ENCODE measurements at places on chromosomes 3 and 15. TPM values are rescaled to one million over a fixed set of nuclear protein-coding genes. Genes with fewer than 3 reads are reported as not detected.

GATA2 gene
- total RNA-seq = 23.5 TPM

DNA sequence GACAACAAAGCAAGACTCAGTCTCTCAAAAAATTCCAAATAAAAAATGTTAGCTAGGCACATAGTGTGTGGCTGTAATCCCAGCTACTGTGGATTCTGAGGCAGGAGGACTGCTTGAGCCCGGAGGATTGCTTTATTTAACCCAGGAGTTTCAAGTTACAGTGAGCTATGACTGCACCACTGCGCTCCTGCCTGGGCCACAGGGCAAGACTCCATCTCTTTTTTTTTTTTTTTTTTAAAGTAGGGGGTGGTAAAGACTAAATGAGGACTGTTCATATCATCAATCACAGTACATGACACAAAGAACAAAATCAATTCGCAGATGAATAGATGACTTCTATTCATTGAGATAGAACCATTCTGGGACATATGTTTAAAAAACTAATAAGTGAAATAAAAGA, 48.1 kb downstream of the ACAP2 start:
- no peak for DNase-seq

CADM2 gene
- 60.8 TPM for total RNA-seq

GRCh38 chr3:72185549-72186399, 400.8 kb upstream of the PROK2 start:
- no peak for DNase-seq

DNA sequence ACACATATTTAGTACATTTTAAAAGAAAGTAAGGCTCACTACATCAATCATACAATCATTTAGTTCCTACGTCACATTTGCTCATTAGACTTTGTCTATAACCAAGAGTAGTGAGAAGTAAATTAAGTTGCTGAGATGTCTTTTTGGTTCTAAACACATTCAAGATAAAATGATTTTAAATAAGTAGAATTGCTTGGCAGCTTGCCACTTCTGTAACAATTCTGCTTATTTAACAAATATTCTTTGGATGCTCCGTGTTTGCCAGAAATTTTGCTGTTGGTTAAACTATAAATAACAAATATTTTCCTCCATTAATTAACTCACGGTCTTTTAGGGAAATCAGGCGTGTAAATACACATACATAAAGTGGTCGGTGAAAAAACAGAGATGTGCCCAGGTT, 18.3 kb downstream of the SUCNR1 start:
- DNase-seq = no peak

DNA sequence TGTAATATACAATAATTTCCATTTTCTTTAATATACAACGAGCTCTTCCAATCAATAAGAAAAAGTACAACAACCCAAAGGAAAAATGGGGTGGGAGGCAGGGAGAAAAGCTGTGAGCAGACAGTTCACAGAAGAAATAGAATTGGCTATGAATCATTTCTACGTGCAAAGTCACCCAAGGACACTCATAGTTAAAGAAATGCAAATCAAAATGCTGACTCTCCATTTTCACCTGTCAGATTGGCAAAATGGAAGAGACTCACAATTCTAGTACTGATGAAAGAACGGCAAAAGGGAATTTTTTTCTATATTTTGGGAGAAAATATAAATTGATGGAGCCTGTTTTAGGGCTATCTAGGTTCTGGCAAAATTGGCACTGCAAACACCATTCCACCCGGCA, 116.3 kb upstream of the MEF2A start:
- no peak for DNase-seq

DNA sequence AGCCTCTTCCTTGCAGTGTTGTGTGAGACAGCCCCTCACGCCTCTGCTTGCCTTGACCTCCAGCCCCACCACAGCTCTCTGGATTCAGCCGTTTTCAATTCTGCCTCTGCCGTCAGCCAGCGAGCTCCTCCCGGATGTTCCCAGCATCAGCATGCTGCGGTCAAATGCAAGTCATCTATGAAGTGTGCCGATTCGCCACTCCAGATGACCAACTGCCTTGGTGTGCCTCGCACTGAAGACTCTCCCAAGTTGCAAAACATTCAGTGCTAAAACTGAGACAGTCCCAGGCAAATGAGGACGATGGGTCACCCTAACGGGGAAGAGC, 30.6 kb upstream of the RASA2 start:
- no peak for DNase-seq

KAT2B gene
- 69.9 TPM for total RNA-seq

GOLGA8M gene
- total RNA-seq = 16.0 TPM

- no peak for DNase-seq
Measured at GRCh38 chr3:32843510-32844321, 25.9 kb downstream of the TRIM71 start.

OCA2 gene
- 0.98 TPM for total RNA-seq

DNA sequence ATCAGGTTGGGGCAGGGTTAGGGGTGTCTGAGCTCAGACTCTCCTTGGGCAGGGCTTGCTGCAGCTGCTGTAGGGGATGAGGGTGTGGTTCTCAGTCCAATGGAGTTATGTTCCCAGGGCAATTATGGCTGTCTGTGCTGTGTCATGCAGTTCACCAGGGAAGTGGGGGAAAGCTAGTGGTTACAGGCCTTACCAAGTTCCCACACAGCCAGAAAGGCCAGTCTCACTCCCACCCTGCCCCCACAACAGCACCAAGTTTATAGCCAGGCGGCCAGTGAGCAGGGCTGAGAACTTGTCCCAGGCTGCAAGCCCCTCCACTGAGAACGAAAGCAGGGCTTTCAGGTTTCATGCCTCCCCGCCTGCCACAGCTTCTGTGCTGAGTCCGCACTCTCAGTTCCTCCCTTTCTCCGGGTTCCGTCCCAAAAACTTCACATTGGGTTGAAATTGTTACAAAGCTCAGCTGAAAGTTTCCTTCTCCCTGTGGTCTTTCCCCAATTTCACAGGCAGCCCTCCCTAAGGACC, 19.6 kb upstream of the CPOX start:
- peak; percentile 56 for DNase-seq

CCK gene
- not detected for total RNA-seq

DNA sequence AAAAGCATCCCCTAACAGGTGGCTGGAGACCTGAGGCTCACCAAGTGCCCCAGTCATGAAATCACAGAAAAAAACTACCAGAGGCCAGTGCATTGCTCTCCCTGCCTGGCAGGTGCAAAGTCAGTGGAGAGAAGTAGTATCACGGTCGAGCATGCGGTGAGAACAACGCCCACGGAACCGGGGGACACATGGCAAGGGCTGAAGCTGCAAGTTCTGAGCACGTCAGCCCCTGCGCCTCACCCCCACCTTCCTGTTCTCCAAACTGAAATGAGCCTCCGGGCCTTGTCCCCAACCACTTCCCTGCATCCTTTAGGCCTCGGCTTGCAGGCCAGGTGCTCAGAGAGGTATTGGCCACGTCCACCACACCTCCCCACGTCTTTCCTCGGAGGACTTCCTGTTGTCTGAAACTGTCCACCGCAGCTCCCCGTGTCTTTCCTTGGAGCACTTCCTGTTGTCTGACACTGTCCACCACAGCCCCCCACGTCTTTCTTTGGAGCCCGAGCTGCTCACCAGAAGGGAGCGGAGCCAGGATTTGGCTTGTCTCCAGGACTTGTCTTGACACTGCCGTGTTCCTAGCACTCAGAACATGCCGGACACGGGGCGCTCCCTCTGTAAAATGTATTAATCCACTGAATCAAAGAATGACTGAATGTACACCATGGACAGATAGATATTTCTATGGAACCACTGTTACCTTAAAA, 43.9 kb downstream of the NSMCE3 start:
- no peak for DNase-seq

DNA sequence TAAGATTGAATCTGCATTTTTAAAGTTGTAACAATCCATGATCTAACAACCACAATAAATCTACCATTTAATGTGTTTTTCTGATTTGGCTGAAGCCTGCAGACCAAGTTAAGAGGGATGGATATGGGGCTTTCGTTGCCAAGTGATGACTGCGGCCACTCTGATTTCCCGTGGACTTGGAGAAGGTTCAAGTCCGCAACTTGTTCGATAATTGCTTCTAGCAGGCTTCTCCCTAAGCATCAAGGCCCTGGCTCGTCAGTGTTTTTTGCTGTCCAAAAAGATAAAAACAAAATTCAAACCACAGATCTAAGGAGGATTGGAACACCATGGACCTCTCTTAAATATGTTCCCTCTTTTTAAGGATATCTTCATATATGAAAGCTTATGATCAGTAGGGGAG, 256.6 kb downstream of the CNTN3 start:
- no peak for DNase-seq

RAB7A gene
- 233 TPM for total RNA-seq

TRH gene
- not detected for total RNA-seq

NRG4 gene
- total RNA-seq = 0.27 TPM

DNA sequence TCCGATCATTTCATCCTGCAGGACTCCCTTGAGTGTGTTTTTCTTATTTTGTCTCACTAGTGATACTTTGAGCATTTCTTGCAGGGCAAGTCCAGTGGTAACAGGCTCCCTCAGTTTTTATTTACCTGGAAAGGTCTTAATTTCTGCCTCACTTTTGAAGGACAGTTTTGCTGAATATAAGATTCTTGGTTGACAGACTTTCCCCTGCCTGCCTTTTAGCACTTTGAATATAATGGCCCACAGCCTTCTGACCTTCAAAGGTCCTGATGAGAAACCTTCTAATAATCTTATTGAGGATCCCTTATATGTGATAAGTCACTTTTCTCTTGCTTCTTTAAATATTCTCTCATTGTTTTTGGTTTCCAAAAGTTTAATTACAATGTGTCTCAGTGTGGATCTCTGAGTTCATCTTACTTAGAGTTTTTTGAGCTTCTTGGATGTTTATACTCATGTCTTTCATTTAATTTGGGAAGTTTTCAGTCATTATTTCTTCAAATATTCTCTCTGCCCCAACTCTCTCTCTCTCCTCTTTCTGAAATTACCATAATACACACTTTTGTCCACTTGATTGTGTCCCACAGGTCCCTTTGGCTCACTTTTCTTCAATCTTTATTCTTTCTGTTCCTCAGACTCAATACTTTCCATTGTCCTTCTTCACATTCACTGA, 36.3 kb upstream of the ARIH1 start:
- DNase-seq = no peak

DNA sequence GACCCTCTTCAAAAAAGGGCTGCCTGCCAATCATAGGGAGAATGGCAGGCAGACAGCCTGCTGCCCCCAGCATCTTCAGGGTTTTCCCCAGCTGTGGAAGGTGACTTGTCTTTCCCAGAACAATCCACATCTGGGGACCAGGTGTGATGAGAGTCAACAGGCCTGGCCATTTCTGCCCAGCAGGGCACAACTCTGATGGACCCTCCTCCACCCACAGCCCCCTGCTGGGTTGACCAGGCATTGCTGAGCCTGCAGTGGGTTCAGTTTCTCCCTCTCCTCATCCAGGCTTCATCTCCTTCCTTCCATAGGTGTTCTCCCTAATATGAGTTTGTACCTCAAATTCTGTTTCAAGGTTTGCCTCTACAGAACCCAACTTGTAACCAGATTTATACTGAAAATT, 111.0 kb downstream of the MINAR1 start:
- no peak for DNase-seq

ZNF860 gene
- 0.89 TPM for total RNA-seq

DNA sequence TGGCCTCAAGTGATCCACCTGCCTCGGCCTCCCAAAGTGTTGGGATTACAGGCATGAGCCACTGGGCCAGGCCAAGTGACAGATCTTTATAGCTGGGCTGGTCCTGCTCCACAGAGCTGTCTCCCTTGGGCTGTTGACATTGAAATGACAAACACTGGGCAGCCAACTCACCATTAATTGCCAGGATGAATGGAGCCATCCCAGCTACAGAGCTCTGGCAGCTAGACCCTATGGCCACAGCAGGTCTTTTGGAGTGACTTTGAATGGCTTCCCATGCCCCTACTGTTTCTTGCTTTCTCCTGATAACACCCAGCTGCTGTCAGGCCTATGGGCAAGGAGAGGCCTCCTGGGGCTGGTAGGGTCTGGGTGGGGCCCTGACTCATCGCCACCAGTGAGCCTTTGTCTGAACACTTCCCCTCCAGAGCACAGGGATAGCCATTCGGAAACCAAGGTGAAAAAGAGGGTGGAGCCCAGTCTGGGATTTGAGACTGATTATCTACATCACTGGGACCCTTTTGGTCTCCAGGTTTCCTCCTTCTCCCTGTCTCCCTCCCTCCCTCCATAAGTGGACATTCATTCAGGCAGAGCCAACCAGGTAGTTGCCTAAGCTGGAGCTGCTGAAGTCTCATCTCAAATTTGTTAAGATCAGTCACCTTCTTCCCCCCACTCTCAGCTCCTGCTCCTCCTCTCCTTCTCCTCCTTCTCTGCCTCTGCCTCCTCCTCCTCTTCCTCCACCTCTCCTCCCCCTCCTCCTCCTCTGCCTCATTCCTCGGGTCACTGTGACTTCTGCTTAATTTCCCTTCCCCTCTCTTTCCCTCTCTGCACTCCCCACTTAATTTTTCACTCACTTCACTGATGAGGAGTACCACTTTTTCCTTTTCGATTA, 34.0 kb downstream of the BHLHE40 start:
- no peak for DNase-seq

NR1I2 gene
- total RNA-seq = not detected

GRCh38 chr15:101086394-101087171, 165.3 kb downstream of the CHSY1 start:
- DNase-seq = no peak

GRCh38 chr3:122184591-122184929, 1.1 kb downstream of the CASR start:
- DNase-seq = no peak

DNA sequence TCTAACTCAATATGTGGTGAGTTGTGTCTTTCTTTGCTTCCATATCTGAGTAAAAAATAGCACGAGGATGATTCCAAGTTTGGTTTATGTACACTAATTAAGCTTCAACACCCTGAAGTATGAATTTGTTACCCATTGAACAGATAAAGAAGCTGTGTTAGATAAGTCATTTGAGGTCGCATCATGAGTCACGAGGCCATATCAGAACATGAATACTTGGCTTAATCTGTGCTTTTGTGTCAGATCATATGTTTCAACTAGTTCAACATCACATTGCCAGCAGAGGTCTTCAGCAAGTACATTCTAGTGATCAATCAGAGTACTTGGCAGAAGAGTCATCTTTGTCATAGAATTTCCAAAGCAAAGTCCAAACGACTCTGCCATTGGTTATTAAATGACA, 26.3 kb upstream of the MITF start:
- no peak for DNase-seq

- peak; percentile 85 for DNase-seq
Measured at GRCh38 chr15:59528961-59529402, 82.6 kb upstream of the GCNT3 start.

DNA sequence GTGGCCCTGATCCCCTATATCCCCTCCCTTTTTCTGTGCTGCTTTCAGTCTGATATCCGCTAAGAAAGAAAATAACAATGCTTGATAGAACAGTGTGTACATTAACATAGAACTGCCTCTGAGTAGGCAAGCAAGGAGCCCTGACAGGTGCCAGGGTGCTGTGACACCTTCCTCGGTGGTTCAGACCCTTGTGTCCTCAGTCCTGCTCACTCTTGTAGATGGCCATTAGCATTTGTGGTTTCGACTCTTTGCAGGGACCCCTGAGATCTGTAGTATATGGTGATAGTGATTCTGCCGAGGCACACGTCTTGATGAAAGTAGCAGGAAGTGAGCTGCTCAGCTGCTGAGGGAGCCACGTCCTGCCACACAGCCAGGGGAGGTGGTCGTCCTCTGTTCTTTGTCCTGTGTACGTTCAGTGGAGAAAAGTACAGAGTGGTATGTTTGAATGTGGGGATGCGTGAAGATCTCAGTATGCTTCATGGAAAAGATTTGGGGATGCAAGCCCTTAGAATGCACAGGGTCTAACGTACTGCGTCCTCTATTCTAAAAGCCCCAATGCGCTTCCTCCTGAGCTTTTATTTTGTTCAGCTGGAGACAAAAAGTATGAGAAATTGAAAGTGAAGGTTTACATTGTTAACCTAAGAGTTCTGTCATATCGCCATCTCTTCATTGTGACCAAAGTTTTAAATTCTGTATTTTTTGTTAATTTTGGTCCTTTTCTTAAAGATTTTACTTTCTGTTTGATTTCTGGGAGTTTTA, 35.4 kb downstream of the PXYLP1 start:
- no peak for DNase-seq
